ENCODE measurements at places on chromosomes 7 and 10.

- DNase-seq = peak; percentile 50
Measured at GRCh38 chr10:6423004-6423403, 157.1 kb downstream of the PRKCQ start.

- DNase-seq = no peak
Measured at GRCh38 chr7:117809958-117810357, 63.3 kb downstream of the CTTNBP2 start.

- no peak for DNase-seq
Measured at GRCh38 chr7:132112657-132113056, 463.6 kb downstream of the PLXNA4 start.

DNA sequence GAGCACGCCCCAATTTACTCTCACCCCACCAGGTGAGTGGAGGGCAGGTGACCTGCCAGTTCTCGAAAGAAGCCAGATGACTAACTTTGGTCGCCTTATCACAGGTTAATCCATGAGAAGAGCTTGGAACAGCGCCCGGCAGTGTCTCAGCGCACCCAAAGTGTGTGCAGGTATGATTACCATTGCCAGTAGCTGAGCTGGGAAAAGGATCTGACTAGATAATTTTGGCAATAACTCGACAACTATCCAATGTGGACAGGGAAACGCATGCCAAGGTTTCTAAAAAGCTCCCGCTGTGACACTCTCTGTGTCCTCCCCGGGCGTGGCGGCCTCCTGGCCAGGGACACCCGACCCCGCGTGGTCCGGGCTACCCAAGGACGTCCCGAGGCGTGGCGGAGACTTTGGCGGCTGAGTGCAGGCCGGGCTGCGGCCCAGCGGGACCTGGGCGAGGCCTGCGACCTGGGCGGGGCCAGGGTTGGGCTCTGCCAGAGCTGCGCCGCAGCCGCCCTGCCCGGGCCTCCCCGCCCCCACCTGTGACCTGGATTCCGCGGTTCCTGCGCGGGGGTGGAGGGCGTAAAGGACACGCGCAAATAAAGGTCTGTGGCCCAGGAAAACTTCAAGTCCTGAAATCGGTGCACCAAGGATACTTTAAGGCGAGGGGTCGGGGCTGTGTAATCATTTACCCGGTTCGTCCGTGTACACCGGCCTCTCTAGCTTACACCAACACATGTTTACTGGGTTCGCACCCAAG lies 13.7 kb upstream of the WAPL start:
- DNase-seq = no peak

DNA sequence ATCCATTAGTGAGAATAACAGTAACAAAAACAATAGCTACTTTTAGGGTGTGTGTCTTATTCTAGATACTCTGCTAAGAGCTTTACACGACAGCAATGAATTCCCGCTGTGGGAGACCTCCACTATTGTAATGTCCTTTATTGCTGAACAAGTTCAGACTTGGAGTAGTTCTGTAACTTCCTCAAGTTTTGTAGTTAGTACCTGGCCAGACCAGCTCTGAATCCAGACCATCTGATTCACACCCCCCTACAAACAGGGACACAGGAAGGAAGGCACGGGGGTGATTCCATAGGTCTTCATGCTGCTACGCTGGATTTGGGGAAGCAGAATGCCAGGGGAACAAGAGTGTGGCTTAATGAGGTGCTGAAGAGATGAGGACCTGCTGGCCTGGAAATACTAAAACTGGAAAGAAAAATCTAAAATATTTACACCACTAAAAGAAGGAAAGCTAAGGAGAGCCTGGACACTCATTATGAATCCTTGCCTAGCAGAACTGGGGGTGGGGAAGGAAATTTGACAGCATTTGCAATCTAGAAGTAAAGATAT lies 194.6 kb upstream of the TMEM72 start:
- DNase-seq = no peak

- no peak for DNase-seq
Measured at GRCh38 chr7:42065942-42066341, 171.1 kb downstream of the GLI3 start.

GRCh38 chr10:121607310-121608055 lies 9.2 kb upstream of the FGFR2 start:
- DNase-seq = no peak

DNA sequence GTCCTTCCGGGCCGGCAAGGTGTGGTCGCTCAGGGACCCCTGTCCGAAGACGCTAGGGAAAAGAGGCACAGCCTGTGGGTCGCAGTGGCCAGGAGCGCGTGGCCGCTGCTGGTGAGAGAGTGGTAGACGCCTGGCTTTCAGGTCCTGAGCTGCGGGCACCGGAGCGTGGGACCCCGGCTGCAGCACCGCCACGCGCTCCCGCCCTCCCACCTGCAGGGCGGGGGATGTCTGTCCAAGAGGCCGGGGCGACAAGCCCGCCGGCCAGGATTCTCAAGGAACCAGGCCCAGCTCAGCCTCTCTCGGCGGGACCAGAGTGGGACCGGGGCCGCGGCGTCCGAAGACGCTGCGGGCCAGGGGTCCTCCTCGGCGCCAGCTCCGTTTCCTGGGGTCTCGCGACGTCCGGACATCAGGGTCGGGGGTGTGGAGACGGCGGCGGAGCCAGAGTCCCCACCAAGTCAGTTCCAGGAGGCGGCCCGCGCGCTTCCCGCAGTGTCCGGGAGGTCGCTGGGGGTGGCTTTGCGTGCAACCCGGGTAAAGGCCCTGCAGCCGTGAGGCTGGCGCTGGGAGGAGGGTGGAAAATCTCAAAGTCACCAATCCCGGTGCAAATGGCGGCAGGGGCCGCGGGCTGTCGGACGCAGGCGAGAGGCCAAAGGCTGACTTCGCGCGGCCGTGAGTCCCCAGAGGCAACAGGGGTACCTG lies 5.5 kb downstream of the ZNF503 start:
- DNase-seq = no peak

GRCh38 chr10:13039761-13040160 lies 38.2 kb upstream of the CCDC3 start:
- no peak for DNase-seq

- DNase-seq = peak; percentile 79
Measured at GRCh38 chr10:128254476-128254875, 128.3 kb upstream of the MKI67 start.

DNA sequence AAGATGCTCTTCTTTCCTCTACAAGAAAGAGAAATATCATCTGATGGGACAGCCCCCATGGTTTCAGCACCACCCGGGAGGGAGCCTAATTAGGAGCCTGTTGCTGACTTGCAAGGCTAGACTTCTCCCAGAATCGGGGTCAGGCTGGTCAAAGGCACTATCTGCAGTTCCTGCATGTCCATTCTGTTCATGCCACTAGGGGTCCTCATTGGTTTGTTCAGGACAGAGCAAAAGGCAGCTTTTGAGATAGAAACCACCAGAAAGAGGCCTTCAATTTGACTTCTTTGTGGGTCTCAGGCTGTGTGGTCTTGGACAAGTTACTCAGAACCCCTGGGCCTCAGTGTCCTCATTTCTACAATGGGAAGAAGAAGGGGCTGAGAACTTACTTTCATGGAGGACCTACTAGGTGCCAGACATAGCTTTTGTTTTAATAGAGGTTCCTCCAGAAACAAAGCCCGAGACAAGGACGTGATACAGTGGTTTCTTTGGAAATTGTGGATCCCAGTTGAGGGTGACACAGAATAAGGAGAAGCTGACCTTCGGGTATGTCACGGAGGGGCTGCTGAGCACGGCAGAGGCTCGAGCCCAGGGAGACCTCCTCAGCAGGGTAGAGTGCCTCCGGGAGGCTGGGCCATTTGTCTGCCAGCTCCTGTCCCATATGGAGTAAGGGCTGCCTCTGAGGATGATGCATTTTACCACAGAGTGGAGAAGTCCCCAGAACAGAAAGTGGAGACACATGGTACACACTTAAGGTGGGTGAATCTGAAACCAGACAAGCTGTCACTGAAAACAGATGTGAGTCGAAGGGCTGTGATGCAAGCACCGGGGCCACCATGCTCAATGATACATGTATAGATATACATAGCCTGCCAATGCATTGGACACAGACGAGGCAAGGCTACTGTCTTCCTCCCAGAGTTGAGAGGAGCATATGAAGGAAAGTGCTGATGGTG lies 33.1 kb upstream of the NEUROD6 start:
- DNase-seq = peak; percentile 46

- no peak for DNase-seq
Measured at GRCh38 chr10:95477175-95477520, 84.0 kb downstream of the SORBS1 start.

DNA sequence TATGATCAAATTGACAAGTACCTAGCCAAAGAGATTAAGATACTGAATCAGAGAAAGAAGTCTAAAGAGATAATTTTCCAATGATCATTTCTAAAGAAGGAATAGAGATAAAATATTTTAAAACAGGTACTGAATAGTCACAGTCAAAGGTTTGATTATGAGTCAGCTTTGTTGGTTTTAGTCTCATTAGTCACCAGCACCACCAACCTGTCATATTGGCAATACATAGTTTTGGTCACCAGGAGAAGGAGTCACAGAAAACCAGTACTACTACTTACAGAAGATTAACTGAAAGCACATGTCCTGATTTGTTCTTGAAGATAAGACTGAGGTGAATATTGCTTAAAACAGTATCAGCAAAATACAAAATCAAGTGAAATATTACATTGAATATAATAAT lies 34.6 kb downstream of the ZEB1 start:
- peak; percentile 85 for DNase-seq

DNA sequence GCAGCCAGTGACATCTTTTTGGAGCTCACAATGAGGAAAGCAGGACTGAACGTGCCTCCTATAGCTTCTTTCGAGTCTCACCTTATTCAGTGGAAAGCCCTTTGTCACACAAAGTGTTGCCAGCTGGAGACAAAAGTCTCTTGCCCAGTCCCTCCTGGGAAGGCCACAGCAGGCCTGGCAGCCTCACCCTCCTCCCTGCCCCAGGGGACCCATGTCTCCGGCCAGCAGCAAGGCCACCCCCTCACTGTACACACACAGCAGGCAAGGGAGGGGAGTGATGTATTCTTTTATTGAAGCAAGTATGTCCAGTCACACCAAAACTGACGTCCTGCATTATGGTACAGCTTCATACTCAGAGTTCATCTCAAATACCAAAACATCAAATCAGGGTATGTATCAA lies 56.0 kb downstream of the CSGALNACT2 start:
- DNase-seq = no peak

DNA sequence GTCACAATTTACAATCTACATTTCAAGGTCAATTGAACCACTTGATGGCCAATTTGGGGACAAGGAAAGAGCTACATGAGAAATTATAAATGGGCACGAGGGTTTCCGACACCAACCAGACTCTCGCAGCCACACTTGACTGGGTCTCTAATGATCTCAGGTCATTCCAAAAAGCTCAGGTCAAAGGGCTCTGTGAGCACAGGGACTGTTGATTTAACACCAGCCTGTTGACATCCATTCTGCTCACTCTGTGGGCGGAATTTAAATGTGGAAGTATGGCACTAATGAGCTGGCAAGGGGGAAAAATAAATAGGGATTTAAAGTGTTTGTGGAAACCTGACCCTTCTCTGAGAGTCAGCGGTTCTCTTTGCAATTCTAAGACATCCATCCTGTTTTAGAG lies 810.7 kb upstream of the AUTS2 start:
- DNase-seq = no peak

DNA sequence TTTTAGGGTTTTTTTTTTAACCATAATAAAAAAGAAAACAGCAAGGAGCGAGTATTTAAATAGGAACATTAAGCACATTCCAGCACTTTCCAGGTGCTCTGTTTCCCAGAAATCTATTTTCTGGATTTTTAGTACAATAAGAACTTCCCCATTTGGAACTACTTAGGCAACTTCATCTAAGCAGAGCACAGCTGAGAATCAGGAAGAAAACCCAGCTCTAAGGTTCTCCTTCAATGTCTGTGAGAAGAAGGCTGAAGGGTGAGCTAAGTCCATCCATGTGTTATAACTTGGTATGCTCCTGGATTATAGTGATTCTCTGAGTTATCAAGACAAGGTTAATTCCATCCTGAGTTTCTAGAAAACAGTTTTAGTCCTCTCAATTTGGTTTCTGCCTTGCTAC lies 181.9 kb downstream of the CYP26A1 start:
- no peak for DNase-seq

Data from HT1080 (cell line).